ENCODE measurements at places on chromosomes 5 and 9.
A peak's percentile ranks its signal among the peaks of the same experiment; 100 is the strongest.

GRCh38 chr5:178515776-178516503 is 74.3 kb downstream of the COL23A1 start:
- DNase-seq: no peak

GRCh38 chr9:115393976-115394775 is 276.2 kb upstream of the TNC start:
- DNase-seq: no peak

- DNase-seq: no peak
Observed at GRCh38 chr9:98896632-98897031, 47.1 kb upstream of the COL15A1 start.

GRCh38 chr5:79448336-79448735 is 65.6 kb downstream of the HOMER1 start:
- no peak for DNase-seq

DNA sequence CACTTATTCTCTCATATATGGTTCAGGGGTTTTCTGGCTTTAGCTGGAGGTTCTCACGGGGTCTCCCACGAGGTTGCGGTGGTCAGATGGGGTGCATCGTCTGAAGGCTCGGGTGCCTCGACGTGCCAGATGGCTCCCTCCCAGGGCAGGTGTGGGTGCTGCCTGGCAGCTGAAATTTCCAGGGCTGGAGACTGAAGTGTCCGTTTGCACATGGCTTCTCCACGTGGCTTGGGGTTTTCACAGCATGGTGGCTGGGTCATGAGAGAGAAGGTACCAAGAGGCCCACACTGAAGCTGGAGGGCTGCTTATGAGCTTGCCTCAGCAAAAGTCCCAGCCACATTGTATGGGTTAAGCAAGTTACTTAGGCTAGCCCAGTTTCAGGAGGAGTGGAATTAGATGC is 218.6 kb downstream of the AGTPBP1 start:
- no peak for DNase-seq

DNA sequence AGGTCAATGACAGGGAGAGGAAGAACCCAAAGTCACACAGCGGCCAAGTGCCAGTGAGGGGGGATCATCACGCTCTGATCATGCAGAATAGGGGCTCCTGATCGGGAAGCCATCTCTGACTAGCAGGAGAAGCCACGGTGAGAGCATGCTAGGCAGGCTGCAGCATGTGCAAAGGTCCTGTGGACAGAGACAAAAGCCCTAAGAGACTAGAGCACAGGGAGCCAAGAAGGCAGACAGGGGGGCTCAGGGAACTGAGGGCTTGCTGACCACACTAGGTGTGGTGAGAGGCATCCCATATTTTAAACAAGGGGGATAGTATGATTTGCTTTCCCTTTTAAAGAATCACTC is 195.1 kb downstream of the CDK5RAP2 start:
- no peak for DNase-seq

DNA sequence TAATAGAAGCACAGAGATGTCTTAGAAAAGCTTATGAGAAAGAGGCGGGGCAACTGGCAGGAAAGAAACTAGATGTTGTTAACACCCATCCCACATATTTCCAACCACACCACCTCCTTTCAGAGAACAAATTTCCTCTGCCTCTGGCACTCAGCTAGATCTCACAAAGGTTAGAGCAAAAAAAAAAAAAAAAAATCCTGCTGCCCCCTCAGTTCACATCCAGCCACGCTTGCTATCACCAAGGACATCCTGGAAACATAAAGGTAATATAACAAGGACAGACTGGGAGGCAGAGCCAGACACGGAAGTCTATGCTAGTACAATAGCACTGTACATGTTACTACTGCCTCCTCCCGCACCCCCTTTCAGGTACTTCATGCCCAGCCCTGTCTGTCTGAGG is 238.0 kb upstream of the PTGER4 start:
- peak; percentile 30 for DNase-seq

DNA sequence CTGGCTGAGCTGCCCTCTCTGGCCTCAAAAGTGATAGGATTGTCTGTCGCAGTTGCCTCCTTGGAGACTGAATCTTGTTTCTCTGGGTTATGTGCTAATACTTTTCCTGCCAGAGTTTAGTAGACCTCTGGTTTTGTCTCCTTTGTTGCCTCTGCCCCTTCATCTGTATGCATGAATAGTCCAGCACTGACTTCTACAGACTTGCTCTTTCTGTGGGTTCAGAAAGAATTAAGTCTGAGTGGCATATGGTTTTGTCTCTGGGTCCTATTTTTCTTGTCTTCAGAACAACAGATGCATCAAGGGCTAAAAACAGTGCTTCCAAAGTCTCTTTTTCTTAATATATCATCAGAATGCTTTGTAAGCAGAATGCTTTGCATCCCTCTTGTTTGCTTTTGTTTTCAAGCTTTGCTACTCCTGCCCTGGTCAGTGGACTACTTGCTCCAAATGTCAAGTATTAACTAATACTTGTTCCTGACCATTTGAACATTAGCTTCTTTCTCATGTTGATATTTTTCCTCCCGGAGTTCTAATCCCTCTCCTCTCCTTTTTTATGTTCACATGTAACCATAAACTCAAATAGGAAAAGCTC is 131.7 kb downstream of the UNC13B start:
- no peak for DNase-seq

GRCh38 chr5:36535378-36535777 is 71.0 kb upstream of the SLC1A3 start:
- no peak for DNase-seq

- no peak for DNase-seq
Observed at GRCh38 chr9:134693011-134693410, 51.4 kb downstream of the COL5A1 start.

GRCh38 chr9:129006328-129007034 is 21.6 kb downstream of the SH3GLB2 start:
- no peak for DNase-seq

DNA sequence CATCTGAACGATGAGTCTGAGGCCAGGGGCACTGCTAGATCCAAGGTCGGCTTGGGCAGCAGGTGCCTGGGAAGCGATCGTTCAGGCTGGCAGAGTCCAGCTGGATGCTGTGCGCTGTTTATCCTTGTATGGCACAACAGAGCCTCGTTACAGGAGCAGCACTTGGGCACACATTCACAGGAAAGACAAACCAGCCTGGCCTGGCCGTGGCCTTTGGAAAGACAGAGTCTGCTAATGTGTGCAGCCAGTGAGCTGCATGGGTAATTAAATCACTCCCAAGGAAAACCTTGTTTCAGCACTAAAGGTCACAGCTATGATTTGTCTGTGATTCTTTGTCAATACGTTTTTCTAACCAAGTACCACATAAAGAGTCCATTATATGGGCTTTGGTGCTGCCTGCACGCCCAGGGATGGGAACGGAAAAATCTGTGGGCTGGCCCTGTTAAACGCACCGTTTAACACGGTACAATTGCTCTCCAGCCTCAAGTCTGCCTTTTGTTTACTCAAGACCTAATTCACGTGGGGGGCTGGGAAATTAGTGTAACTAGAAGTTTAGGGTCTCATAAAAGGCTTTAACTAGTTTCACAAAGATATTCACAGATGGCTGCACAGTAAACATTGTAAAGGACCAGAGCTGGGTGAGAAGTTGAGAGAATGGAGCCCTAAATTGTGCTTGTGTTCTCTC is 509.3 kb downstream of the KDM4C start:
- no peak for DNase-seq

DNA sequence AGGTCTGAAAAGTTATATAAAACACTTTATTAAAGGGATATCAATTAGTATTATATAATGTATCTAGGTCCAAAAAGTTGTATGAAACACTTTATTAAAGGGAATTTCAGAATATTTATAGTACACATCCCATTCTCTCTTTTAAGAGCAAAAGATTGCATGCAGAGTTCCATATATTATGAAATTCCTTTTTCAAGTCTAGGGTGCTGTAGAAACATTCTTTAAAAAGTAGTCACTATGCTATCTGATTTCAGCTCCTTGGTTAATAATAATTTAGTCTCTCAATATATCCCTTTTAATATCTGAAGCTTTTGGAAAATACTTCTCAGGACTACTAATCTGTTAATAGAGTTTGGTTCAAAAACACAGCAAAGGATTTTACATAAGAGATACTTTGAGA is 1496.1 kb upstream of the C9orf72 start:
- DNase-seq: no peak

GRCh38 chr9:137070201-137070905 is at the start of gene SAPCD2:
Gene SAPCD2, minus strand, starts transcription at chr9:137070557. Its CDS starts 97 bp downstream, at chr9:137070460.
- DNase-seq: peak; percentile 69

GRCh38 chr5:154473581-154474283 is 4.3 kb downstream of the HAND1 start:
- no peak for DNase-seq

GRCh38 chr9:100485196-100485595 is 12.2 kb downstream of the TMEFF1 start:
- DNase-seq: no peak

GRCh38 chr5:57937501-57938173 is 455.0 kb upstream of the ACTBL2 start:
- no peak for DNase-seq

- no peak for DNase-seq
Observed at GRCh38 chr5:52562473-52562872, 225.2 kb upstream of the ITGA1 start.
